ENCODE measurements at places on chromosomes 2 and 18.

DNA sequence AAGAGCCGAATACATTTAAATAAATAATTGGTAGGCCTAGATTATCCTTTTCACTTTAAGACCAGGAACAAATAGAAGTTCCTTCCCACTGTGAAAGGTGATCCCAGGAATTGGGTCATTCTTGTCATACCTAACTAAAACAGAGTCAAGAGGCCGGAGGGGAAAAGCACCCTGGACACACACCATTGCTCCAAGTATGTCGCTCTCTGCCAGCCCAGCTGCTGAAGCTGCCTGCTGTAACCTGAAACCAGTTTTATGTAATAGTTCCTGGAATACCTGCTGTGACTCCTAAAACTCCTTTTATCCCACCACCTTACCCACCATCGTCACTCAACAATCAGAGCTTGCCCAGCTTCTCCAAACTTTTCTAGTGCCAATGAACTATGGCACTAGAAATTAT, 217.1 kb downstream of the PTPRM start:
- DNase-seq: no peak

- no peak for DNase-seq
These were observed 129.7 kb upstream of the MGAT5 start for GRCh38 chr2:134124047-134124753.

DNA sequence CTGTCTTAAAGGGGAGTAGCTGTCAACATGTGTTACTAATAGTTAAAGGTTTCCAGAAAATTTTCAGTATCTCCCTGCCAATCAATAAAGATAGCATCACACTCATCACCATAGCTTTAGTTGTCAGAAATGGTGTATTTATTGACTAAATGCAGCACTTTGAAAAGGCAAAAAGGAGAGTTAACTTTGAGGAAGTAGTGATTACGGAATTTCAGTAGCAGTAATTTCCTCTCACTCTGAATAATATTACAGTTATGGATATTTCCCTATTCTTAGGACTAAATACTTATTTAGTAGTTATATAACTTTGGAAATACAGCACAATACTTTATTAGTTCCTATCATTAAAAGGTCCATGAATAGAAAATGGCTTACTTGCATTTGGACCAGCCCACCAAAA, 250.5 kb downstream of the CAMKMT start:
- DNase-seq: no peak

DNA sequence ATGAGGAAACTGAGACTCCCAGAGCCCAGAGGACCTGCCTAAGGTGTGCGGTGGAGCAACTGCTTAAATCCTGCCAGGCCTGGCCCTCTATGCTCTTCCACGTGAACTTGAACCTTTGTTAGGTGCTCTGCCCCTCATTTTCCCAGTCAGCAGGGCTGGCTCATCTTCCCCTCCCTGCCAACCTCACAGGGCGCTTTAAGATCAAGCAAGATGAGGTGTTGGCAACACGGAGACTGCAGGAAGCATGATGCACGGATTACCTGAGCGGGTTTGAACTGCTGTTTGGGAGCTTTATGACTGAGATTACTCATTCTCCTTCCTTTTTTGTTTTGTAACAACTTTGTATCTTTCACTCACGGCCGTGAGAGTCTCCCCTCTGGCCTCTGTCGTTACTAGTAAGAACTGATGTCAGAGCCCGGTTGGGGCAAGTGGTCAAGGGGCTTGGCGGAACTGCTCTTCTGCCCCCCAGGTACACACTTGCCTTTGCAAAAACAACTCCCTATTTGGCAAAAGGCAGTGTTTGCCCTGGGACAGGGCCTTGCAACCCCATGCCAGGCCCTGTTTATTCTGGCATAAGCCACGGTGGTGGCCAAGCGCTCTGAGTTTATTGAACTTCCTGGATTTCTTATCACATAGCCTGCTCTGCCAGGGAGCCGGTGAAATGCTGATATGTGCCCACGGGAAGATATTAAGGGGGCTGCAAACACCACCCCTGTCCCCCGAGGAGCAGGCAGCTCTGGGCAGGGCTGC, 127.8 kb downstream of the INHBB start:
- no peak for DNase-seq

GRCh38 chr2:19785447-19785846, 116.3 kb downstream of the TTC32 start:
- DNase-seq: no peak
